Naive thymus-derived CD4-positive, alpha-beta T cell (primary cell): ENCODE measurements at places on chromosomes 7 and 10.

DNA sequence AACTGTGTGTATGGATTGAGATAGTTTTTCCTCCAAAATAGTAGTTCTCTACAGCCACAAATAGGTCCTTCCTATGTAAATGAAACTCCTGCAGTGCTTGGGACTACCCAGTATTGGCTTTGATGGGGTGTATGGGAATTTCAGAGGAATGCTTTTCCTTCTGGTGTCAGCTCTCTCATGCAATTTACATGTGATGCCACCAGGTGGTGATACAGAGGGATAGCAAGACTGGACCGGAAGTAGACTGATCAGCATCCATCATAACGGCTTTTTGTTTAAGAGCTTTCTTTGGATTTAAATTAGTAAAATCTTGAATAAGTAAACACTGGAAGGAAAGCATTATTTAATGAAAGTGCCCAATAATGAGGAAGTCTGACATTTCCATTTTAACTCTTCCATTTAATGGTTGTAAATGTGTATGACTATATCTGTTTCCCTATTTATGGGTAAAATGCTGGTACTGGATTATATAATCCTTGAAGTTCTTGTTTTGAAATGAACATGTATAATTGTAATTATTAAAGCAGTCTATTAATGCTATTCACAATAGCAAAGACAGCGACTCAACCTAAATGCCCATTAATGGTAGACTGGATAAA is 22.7 kb downstream of the DYNC1I1 start:
- DNase-seq: no peak

DNA sequence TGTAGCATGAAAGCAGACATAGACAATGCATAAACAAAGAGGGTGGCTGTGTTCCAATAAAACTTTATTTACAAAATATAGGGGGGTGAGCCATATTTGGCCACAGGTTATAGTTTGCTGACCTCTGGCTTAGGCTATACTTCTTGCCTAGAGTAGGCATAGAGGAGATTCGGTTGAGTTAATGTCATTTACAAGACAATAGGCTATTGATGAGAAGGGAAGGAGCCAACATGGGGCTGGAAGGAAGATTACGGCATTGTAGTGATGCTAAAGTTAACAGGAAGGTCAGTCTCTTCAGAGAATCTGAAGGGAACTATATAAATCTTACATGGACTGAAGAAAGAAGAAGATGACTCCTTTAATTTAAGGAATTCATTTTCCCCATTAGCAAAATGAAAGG is 463.5 kb downstream of the HTR7 start:
- no peak for DNase-seq

DNA sequence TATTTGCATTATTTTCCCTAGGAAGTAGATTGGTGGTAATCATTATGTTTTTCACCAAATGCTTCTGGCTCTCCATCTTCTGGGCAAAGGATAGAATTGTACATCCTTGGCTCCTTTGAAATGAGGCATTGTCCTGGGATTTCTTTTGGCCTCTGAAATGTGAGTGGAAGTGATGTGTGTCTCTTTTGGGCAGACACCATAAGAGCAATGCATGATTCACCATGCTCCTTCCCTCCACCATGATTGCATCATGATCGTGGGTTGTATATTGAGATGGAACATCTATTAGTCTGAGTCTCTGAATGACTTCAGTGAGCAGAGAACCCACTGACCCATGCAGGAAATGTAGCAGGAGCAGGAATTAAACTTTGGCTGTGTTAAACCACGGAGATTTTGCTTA is 49.2 kb downstream of the ADRA2A start:
- no peak for DNase-seq

- DNase-seq: no peak
Measured at GRCh38 chr7:83921271-83921940, 272.5 kb upstream of the SEMA3E start.

- DNase-seq: no peak
Measured at GRCh38 chr10:70540789-70541360, 61.7 kb downstream of the PRF1 start.

DNA sequence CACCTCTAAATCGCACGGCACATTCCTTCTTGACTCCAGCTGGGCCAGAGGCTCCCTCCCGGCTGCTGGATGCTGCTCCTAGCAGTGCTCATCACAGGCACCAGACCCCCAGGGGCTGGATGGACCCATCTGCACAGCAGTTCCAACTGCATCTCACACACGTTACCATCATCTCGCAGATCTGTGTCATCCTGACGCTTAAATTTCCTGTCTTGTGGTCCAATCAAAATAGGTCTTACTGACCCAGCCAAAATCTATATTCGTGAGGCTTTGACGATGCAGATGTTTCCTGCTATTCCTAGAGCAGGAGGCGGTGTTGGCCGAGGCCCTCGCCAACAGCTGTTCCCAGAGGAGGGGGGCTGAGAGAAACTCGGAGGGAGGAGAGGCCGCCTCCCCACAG is 108.0 kb downstream of the MKI67 start:
- no peak for DNase-seq

GRCh38 chr7:122463631-122464030 is 159.1 kb upstream of the FEZF1 start:
- DNase-seq: no peak

- DNase-seq: no peak
Measured at GRCh38 chr7:1458683-1459511, at the start of gene MICALL2. TSS of gene MICALL2 (minus strand) at chr7:1459470. CDS start at chr7:1459326, 144 bp downstream.

- DNase-seq: no peak
Measured at GRCh38 chr7:111485701-111486380, 76.5 kb downstream of the IMMP2L start.

DNA sequence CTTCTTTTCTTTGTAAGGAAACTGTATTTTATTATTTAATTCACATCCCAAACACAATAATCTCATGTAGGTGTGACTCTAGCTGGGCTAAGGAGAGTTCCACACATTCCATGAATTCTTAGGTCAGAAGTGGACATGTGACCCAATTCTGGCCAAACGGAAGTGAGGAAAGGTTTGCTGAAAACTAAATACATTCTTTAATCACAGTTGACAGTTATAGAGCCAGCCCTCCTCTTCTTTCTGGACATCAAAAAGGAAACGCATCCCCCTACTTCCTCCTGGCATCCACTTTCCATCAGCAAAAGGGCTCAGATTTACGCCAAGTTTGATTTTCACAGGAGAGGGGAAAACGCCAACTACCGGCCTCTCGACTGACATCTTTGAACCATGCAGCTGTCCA is 774.4 kb upstream of the POM121L12 start:
- DNase-seq: no peak

DNA sequence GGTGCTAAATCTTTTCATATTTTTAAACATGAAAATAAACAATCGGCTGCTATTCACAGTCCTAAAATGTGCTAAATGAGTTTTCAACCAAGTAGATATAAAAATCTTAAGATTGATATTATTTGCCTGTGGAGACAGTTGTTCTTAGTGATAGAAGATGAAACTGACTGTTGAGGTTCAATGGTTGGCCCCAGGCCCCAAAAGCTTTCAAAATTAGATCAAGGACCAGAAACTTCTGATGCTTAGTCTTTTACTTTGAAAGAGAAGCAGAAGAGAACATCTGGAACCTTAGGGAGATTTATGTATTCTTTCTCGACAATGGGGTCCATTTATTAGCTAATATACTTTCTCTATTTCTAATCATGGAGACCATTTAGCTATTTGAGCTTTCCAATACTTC is 155.8 kb downstream of the REEP3 start:
- no peak for DNase-seq

- DNase-seq: peak; percentile 14
Measured at GRCh38 chr7:78019447-78020135, 221.0 kb downstream of the PHTF2 start.

DNA sequence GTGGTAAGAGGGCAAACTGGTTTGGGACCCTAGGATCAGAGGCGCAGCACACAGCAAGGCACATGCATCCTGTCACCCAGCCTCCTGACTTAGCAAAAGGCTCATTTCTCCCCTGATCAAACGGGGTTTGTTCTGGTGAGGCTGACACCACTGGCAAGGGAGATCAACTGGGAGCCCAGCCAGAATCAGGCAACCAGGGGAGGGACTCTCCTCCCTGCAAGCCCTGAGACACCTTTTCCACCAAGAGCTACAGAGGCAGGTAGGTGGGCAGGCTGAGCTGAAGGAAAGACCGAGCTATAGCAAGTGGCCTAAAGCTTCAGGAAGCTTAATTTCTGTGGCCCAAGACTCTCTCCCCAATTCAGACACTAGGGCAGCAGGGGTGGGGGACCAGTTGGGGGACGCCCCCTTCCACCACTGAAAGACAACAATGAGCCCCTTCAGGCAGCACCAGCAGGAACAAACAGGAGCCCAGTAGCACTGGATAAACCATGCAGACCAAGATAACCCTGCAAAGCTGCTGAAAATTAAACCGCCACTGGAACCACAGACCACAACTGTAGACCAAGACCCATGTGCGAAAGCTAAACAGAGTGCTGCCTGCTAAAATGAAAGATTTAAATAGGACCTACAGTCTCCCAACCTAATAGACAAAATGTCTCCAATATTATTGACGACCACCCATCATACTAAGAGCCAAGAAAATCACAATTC is 27.1 kb upstream of the SAR1A start:
- DNase-seq: no peak

DNA sequence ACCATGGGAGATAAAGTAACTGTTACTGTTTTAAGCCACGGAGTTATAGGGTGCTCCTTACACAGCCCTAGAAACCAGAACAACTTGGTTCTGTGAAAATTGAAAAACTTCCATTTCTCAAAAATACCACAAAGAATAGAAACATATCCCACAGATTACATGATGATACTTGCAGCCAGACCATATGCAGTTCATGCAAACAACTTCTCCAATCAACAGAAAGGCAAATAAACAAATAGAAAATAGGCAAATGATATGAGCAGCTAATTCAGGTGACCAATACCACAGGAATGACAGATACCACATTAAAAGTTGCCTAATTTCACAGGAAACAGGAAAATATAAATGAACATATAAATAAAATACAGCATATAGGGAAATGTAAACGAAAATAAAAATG is 297.5 kb downstream of the HTR7 start:
- DNase-seq: no peak

GRCh38 chr10:5968681-5969453 is 8.5 kb downstream of the IL15RA start:
- no peak for DNase-seq

GRCh38 chr10:109911903-109912302 is 11.4 kb downstream of the XPNPEP1 start:
- no peak for DNase-seq

- DNase-seq: no peak
Measured at GRCh38 chr7:142771353-142771723, 568 bp downstream of the PRSS2 start.

GRCh38 chr10:85493703-85494102 is 872.9 kb downstream of the GRID1 start:
- no peak for DNase-seq

DNA sequence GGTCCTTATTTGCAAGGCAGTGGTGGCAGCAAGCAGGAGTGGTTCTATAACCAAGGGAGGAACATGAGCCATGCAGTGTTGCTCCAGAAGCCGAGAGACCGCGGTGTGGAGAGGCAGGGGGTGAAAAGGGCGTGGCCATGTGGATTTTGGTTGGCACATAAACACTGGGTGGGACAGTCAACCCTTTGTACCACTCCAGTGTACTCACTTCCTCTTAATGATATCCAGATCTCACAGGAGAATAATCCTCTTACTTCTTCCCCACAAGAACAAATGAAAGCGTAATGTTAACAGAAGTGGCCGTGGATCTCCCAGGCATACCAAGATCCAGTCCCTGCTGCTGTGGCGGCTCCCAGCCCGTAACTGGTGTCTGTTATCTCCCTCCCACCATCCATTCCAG is 42.4 kb downstream of the XRCC2 start:
- DNase-seq: no peak

DNA sequence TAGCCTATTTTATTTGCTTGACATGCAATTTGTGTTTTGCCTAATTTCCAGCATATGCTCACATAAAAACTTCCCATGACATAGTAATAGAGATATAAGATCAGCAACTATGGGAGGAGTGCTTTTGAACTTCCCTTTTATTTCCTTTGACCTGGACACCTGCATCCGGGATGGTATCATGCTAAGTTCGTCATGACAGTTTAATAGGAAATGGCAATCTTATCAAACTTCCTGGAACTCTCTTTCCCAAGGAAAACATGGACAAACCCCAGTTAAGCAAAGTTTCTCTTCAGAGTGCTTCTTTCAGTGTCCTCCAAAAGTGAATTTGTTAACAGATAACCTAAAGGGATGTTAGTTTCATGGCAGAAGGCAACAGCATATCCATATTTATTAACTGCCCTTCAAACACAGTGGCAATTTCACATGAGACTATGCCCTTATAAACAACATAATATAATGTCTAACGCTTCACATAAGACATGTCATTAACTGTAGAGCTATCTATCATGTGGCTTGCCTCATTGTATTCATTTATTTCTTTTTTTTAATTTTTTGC is 474.7 kb upstream of the SEMA3A start:
- no peak for DNase-seq

- DNase-seq: no peak
Measured at GRCh38 chr7:13179011-13179582, 491.7 kb downstream of the ARL4A start.

DNA sequence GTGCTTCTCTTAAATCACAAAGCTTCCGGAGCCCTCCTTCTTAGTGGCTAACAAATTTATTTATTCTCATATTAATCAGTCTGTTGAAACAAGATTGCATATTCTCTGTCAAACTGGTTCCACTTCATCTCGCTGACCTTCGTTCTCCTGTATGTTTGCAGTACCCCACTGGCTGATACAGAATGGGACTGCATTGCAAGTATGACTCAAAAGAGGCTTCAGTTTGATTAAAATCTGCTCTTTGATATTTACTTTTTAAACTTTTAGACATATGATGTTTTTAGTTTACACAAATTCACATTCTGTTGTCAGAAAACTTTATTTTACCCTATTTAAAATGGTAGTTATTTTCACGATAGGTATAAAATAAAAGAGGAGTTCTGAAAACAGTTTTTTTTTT is 14.3 kb upstream of the ARHGAP12 start:
- no peak for DNase-seq

GRCh38 chr10:112904000-112904399 is 46.0 kb upstream of the TCF7L2 start:
- DNase-seq: no peak

- DNase-seq: no peak
Measured at GRCh38 chr7:34277016-34277802, 371.9 kb downstream of the BMPER start.

DNA sequence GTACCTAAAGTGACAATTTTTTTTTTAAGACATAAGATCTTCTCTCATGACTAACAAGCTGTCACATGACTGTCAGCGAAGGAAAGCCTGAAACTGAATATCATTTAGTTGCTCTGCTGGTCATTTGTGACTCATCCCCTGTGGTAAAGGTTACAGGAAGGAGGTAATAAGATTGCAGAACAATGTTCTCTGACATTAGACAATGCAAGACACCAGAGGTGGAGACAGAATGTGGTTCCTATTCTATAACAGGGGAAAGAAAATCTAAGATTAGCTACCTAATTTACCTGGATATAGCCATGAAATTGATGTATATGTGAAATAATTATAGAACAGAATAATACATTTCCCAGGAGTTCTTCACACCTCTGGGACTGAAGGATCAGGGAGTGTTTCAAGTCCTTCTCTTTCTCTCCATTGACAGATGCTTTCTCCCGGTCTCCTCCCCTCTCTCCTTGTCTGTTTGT is 47.7 kb downstream of the LRGUK start:
- DNase-seq: no peak

GRCh38 chr7:84677117-84677732 is 482.6 kb upstream of the SEMA3A start:
- DNase-seq: no peak
